ENCODE measurements at places on chromosomes 12 and 14.
A peak's percentile ranks its signal among the peaks of the same experiment; 100 is the strongest.

- DNase-seq = no peak
Measured at GRCh38 chr14:49946320-49947141, 53.6 kb downstream of the ARF6 start.

DNA sequence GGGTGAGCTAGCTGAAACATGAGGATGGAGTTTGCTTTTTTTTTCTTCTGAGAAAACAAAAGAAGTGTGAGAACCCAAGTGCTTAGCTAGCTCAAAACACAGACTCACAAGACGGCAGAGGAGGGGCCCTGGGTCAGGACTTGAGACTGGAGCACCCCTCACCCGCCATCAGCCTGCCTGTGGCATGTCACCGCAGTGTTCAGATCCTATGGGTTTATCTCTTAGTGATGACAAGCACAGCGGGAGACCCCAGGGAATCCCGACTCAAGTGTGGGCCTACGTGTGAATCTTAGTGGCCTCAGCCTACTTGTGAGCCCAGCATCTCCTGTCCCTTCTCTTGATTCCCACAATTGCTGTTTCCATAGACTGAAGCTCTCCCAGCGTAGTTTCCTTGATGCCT, 22.9 kb downstream of the DYRK4 start:
- no peak for DNase-seq

GRCh38 chr14:62308891-62309290, 546.7 kb downstream of the SNAPC1 start:
- DNase-seq = no peak

DNA sequence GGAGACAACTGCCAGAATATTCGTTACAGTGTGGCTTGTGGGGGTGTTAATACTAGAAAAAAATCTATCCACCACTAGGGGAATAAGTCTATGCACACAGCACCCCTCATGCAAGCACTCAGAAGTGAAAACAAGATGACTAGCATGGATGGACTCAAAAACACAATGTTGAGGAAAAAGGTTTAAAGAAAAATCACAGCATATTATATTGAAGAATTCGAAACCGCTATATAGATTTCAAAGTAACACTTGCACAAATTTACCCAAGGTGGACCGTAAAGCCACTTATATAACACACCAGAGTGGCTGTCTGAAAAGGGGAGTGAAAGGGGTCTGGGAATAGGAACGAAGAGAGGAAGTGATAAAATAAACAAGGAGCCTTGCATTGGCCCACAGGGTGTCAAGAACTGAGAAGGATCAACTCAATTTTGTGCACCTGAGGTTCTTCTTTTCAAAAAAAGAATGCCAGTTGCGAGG, 544 bp downstream of the ABCD4 start:
- peak; percentile 61 for DNase-seq

DNA sequence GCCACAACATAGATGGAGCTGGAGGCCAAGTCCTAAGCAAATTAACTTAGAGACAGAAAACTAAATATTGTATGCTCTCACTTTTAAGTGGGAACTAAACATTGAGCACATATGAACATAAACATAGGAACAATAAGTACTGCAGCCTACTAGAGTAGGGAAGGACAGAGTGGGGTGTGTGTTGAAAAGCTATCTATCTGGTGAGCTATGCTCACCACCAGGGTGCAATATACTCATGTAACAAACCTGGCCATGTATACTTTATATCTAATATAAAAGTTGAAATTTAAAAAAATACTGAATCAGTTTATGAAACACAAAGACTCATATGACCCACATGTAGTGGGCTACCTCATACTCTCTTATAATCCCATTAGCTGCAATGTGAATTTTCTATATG, 1305.0 kb downstream of the LRFN5 start:
- DNase-seq = no peak

- no peak for DNase-seq
Measured at GRCh38 chr12:13980538-13981295, 685 bp downstream of the GRIN2B start.

DNA sequence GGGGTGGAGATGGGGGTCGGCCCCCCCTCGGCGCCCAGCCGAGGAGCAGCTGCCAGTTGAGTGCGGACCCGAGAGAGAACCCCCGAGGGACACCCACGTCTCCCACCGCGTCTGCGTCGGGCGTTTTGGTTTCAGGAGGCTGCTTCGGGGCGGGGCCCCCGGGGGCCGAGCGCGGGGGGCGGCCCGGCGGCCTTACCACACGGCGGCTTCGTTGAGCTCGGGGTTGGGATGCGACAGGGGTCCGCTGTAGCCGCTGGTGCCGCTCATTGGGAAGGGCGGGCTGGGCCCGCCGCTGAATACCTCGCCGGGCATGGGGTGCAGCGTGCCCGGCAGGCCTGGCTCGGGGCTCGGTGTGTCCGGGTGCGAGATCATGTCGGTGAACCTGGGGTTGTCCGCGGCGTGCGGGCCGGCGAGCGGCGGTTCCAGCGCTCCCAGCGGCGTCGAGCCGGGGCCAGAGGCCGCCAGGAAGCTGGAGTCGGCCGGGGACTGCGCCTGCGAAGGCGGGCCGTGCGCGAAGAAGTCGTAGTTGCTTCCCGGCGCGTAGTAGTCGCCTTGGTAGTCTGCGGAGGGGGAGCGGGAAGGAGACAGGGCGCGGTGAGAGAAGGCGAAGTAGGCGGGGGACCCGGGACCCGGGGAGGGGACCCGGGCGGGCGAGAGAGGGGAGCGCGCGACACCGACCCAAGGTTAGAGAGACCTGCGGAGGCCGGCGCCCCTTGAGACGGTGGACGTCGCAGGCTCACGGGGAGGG, 8.5 kb downstream of the LHX5 start:
- no peak for DNase-seq

- DNase-seq = no peak
Measured at GRCh38 chr12:80625901-80626300, 81.5 kb upstream of the MYF6 start.

DNA sequence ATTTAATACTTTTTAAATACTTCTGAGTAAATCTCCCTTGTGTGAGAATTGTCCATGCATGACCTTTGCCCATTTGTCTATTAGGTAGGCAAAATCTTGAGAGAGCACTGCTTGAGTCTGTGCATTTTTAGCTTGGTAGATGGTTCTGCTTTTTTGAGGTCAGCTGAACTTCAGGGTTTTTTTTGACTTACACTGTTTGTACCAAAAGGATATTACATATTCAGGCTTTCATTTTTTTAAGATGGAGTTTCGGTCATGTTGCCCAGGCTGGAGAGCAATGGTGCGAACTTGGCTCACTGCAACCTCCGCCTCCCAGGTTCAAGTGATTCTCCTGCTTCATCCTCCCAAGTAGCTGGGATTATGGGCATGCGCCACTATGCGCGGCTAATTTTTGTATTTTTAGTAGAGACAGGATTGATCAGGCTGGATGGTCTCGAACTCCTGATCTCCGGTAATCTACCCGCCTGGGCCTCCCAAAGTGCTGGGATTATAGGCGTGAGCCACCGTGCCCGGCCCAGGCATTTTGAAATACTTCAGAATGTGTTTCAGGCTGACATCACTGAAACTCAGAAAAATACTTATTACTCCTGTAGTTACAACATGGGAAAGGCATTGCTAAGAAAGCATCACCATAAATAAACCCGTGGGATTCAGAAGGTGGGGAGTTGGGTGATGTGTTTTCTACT, 11.1 kb downstream of the RASSF3 start:
- peak; percentile 76 for DNase-seq

DNA sequence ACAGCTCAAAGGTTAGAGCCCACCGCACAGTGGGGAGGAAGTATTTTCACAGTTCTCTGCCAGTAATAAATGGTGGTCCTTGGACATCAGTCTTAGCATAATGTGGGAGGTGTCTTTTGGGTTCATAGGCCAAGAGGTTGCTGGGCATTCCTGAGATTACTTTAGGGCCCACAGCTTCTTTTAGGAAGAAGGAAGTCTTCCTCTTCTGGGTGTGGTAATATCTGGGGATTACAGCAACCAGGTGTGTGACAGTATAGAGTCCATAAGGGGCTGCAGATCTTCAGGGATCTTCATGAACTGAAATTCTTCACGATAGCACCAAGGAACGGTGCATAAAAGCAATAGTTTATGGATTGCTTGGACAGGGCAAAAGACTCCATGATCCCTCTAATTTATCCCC, 56.2 kb upstream of the PTGR2 start:
- no peak for DNase-seq

DNA sequence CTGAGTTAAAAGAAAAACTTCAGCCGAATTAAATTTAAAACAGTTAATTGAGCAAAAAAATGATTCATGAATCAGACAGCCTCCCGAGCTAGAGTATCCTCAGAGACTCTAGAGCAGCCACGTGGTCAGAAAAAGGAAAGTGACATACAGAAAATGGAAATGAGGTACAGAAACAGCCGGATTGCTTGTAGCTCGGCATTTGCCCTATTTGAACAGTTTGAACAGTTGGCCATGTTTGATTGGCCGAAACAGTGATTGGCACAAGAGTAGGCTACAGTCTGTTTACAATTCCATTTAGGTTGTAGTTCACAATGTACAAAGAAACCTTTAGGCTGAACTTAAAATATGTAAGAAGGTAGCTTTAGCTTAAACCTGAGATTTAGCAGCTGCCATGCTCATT, 12.9 kb upstream of the OXA1L start:
- DNase-seq = peak; percentile 68

DNA sequence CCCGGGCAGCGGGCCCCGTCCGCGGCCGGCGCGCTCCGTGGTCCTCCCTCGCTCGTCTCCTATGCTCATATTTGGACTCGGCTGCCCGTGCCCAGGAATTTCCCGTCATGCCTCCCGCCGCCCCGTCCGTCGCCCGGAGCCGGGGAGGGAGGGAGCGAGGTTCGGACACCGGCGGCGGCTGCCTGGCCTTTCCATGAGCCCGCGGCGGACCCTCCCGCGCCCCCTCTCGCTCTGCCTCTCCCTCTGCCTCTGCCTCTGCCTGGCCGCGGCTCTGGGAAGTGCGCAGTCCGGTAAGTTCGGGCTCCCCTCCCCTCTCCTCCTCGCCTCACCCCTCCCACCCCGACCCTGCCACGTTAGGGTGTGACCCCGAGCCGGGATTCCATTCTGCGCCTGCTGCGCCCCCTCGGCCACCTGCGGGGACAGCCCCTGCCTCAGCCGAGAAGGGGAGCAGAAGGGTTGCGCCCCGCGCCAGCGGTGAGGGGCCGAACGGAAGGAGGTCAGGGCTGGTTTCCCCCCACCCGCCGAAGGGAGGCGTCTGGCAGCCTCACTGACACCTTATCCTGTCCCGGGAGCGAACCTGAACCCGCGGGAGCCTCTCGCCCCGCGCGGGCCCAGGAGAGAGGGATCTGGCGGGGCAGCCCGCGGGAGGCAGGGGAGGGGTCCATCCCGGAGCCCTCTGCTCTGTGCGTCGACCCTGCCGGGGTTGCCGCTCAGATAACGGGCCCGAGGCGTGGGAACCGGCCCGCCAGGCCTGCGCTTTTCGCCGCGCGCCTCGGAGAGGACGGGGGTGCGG, at the start of gene MSRB3:
Gene MSRB3, plus strand, starts transcription at position 108 of the 793 bp plus-strand sequence. CDS start 29,897 bp downstream, outside the sequence.
- no peak for DNase-seq

GRCh38 chr14:51852541-51852940, 7.9 kb upstream of the GNG2 start:
- DNase-seq = no peak

- no peak for DNase-seq
Measured at GRCh38 chr14:83416476-83416875, 1882.8 kb upstream of the SEL1L start.

DNA sequence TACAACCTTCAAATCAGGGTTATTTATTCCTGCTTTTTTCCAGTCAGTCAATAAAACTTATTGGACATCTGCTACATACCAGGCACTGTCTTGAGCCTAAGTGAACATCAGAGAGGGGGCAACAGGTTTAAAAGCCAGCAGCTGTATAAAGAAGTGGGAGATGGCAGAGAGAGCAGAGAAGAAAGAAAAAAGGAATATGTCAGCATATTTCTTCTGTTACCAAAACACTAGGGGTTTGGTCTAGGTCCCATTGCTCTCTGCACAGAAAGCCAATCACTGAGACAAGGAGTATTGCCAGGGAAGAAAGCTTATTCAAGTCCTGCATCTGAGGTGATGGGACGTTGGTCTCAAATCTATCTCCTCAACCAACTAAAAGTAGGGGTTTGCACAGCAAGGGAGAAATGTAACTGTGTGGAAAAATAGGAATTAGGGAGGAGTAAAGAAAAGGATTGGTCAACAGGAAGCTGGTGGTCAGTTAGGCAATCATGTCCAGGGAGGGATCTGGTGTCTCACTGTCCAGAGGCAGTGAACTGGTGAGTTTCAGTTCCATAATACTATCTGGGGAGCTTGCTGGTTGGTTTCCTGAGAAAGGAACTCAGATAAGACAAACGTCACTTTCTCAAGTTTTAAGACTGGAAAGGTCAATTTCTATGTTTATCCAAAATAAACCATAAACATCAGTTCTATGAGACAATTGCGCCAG, 107.5 kb downstream of the PHLDA1 start:
- peak; percentile 46 for DNase-seq

GRCh38 chr14:23071921-23072539, 14.7 kb upstream of the CDH24 start:
- no peak for DNase-seq

- DNase-seq = no peak
Measured at GRCh38 chr12:132131952-132132351, 12.2 kb downstream of the DDX51 start.

- no peak for DNase-seq
Measured at GRCh38 chr12:103085541-103085940, 128.1 kb downstream of the ASCL1 start.

GRCh38 chr12:22399464-22400180, 65.1 kb upstream of the ST8SIA1 start:
- DNase-seq = peak; percentile 38
